ENCODE measurements at places on chromosomes 16 and 17. TPM values are rescaled to one million over a fixed set of nuclear protein-coding genes. Genes with fewer than 3 reads are reported as not detected.

DNA sequence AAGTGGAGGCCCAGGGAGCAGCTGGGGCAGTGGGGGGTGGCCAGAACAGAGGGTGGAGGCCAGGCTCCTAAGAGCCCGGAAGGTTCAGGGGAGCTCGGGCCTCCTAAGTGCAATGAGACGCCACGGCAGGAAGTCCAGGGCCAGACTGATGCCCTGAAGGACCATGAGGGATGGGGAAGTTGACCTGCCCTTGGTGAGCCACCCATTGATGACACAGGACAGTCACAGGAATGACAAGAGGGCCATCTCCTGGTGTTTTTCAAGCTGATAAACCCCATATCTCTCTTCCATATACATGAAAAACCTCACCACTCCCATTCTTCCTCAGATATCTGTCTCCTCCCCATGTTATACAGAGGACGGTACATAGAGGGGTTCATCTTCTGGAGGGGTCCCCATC, 5.8 kb upstream of the MRPL58 start:
- DNase-seq, result no peak

- no peak for DNase-seq
Measured at GRCh38 chr17:3635474-3636153, 436 bp downstream of the SHPK start.

- DNase-seq, result no peak
Measured at GRCh38 chr17:36849871-36850348, 87.4 kb upstream of the LHX1 start.

PRSS33 gene
- total RNA-seq, result not detected
